ENCODE measurements at places on chromosomes 6 and 20.

DNA sequence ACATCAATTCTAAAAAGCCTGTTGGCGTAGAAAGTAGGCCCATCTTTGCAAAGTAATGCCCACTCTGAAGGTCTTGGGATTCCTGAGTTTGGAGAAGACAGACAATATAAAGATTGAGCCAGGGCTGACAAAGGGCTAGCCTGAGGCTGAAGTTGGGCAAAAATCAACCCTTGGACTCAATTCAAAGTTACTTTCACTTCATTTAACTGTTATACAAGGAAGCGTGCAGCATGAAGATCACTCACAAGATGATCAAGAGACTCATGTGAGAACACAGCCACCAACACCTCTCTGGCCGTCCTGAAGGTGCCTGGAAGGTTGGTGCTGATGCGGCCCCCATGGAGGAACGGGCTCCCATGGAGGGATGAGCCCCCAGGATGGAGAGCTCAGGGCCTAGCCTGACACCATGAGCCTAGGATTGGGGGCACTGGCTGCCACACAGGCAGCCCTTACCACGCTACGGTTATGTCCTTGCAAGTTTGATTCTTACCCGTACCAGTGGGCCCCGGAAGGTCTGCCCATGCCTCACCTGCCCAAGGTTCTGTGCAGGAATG is 26.6 kb downstream of the FOXC1 start:
- no peak for DNase-seq

- DNase-seq, result no peak
These were observed 184.2 kb upstream of the CDYL start for GRCh38 chr6:4592026-4592425.

GRCh38 chr20:10324198-10324847 is 105.7 kb downstream of the SNAP25 start:
- no peak for DNase-seq

GRCh38 chr20:13678944-13679343 is 40.2 kb upstream of the TASP1 start:
- no peak for DNase-seq

DNA sequence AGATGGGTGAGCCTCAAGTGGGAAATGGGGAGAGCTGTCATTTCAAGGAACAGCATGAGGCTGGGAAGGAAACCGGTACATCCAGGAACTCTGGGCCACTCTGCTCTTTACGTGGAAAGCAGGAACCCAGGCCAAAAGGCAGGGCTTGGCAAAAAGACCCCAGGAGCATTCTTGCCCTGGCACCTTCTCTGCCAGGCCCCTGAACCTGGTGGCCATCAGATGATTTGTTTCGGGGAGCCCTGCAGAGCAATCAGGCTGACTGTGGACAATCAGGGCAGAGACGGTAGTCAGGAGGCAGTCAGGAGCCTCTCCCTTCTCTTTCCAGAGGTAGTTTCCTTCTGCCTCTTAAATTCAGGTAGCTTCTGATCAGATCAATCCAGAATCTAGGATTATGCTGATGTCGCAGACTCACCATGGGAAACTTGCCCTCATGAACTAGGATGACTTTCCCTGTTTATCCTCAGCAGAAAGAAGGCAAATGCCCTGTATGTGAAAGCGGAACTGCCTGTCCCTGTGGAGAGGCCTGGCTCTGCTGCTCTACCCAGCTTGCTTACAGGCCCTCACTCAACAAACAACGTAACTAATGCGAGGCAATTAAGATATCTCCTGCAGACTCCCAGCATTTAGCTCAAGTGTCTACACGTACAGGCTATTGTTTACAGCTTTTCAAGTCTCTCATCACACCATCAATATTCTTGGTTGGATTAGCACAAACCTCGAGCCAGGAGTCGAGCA is 36.6 kb downstream of the EZR start:
- DNase-seq, result no peak
